Subcutaneous adipose tissue (tissue), 4 donors: ENCODE measurements at places on chromosomes 13 and 19. TPM values are rescaled to one million over a fixed set of nuclear protein-coding genes. Genes with fewer than 3 reads are reported as not detected.

ANGPTL8 gene
- 27.7 TPM for total RNA-seq

ATXN8OS gene
- total RNA-seq = not detected

GPC5 gene
- total RNA-seq = 0.16 TPM

TMEM59L gene
- 0.34 TPM for total RNA-seq

ZNF135 gene
- 2.4 TPM for total RNA-seq

C19orf67 gene
- total RNA-seq = not detected

ZNF579 gene
- 0.51 TPM for total RNA-seq

RFPL4AL1 gene
- not detected for total RNA-seq

KANK2 gene
- 414 TPM for total RNA-seq

PRKCSH gene
- total RNA-seq = 82.6 TPM

PSPN gene
- 0.16 TPM for total RNA-seq

RFPL4A gene
- not detected for total RNA-seq

SMIM17 gene
- not detected for total RNA-seq

KLK15 gene
- not detected for total RNA-seq

GGN gene
- not detected for total RNA-seq

NLRP4 gene
- not detected for total RNA-seq

ELAVL3 gene
- not detected for total RNA-seq

SYDE1 gene
- total RNA-seq = 14.0 TPM

ZNF529 gene
- 9.3 TPM for total RNA-seq

FFAR2 gene
- total RNA-seq = not detected

DAND5 gene
- total RNA-seq = not detected

PDE4C gene
- not detected for total RNA-seq

CGB7 gene
- not detected for total RNA-seq

LYL1 gene
- total RNA-seq = 13.7 TPM

DACH1 gene
- total RNA-seq = 7.9 TPM

CCDC70 gene
- not detected for total RNA-seq

CCDC124 gene
- 41.0 TPM for total RNA-seq

ADGRE2 gene
- total RNA-seq = 2.8 TPM

MEIOSIN gene
- not detected for total RNA-seq

CEACAM7 gene
- not detected for total RNA-seq

CYP4F8 gene
- not detected for total RNA-seq
